ENCODE measurements at places on chromosomes 6 and 20.

- peak; percentile 92 for DNase-seq
Measured at GRCh38 chr6:158231551-158232315, 63.6 kb downstream of the GTF2H5 start.

- DNase-seq, result no peak
Measured at GRCh38 chr6:20778459-20778858, 244.2 kb downstream of the CDKAL1 start.

DNA sequence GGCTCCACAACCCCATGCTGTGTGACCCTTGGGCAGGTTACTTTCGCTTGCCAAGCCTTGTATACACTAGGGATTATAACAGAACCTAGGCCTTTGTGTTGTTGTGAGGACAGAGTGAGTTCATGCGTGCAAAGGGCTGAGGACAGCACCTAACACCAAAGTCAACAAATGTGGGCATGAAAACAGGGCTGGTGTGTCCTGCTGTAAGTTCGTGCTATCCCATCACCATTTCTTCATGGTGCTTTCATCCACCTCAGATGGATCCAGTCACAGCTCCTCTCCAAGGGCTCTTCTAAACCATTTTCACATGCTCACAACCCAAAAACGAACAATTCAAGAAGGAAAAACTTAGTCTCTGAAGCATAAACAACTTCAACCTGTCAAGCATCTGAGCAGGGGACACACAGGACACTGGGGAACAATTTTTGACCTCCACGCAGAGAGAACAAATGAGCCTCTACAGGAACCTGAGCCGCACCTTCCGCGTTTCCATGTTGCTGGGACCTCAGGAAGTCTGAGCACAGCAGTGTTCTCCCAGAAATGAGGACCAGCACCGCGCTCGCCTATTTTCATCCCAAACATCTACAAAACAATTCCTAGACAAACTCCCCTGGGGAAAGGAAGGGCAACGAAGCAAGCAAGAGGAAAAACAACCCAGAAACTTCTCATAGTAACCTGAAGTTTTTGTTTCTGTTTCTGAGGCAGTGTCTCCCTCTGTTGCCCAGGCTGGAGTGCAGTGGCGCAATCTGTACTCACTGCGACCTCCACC, 3.1 kb downstream of the LRP11 start:
- no peak for DNase-seq

- DNase-seq, result no peak
Measured at GRCh38 chr20:31934968-31935764, 16.7 kb downstream of the PDRG1 start.

DNA sequence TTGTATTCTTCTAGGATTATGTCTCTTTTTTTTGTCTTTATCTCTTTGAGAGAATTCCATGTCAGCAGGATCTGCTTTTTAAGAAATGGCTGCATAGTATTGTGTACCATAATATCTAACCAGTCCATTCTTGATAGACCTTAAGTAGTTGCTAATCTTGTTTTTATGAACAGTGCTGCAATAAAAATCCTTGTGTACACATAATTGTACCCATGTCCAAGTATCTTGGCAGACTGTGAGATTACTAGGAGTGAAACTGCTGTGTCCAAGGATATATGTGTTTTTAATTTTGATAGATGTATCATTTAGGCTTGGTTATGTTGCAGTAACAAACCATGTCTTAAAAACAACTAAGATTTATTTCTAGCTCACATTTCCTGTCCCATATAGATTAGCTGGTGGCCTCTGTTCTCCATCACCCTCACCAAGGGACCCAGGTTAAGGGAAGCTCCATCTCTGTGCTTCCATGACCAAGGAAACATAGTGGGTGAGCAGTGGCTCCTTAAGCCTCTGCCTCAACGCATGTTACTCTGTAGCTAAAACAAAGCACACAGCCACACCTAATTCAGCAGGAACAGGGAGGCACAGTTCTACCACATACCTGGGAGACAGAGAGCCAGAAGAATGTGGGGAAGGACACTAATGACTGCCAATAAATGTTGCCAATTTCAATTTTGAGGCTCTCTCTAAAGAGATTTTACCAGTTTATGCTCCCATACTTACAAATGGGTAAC, 12.1 kb upstream of the SUMO4 start:
- no peak for DNase-seq

GRCh38 chr6:102660303-102660702, 1266.8 kb downstream of the GRIK2 start:
- DNase-seq, result no peak

DNA sequence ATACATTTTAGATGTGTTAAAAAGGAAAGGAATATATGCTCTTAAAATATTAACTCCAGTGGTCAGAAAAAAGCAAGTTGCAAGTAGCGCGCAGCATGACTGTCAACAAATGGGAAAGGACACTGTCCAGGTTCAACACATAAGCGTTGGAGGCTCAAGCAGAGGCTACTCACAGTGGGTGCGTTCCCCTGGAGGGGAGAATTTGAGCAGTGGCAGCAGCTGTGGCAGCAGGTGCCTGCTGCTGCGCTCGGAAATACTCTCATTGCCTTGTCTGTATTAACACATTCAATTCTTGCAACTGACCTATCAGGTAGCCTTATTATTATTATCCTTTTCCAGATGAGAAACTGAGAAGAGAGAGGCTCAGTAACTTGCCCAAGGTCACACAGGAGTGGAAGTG, 21.9 kb upstream of the CCN6 start:
- no peak for DNase-seq

DNA sequence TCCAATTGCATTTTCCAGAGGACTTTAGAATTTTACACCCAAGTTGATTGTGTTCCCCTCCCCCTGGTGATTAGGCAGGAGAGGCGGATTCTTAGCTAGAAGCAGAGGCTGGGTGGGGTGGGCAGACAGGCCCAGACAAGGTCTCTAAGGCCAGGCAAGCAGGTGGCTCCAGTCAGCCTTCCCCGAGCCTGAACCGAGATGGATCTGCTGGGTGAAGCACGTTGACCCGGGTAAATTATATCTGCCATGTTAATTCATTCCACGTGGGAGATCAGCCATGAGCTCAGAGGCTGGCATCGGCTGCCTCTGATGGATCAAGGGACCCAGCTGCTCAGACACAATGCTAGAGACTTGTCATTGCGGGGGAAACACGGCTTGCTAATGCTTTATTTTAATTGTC, 159.5 kb upstream of the MAFB start:
- no peak for DNase-seq

DNA sequence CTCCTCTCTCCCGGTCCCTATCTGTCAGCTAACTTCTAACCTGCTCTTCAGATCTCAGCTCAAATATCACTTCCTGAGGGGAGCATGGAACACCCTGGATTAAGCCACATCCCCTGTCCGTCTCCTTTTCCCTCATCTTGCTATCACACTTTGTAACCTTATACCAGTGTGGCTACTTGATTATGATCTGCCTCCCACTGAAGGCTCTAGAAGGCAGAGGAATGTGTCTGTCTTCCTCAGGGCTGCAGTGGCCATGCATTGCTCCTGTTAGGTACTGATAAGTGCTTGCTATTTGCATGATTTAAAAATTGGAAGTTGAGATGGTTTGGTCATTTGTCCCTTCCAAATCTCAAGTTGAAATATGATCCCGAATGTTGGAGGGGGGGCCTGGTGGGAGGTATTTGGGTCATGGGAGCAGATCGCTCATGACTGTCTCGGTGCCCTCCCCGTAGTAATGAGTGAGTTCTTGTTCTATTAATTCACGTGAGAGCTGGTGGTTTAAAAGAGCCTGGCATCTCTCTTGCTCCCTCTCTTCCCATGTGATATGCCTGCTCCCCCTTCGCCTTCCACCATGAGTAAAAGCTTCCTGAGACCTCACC, 71.4 kb downstream of the PLCB4 start:
- DNase-seq, result no peak

- DNase-seq, result no peak
Measured at GRCh38 chr6:159229651-159230051, 60.5 kb downstream of the FNDC1 start.

DNA sequence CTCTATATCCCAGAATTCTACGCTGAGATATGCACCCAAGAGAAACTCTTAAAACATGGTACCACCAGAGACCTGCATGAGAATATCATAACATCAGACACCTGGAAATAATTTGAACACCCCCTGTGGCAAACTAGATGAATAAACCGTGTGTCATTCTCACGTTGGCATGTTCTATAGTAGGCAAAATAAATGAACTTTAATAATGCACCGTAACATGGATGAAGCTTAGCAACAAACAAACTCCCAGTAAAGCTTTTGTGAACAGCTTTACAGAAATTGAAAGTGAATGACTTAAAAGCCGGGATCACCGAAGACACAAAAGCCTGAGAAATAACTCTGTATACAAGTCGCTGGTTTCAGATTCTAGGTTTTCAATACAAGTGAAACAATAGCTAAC, 1166.8 kb upstream of the CITED2 start:
- DNase-seq, result no peak

- DNase-seq, result no peak
Measured at GRCh38 chr20:63492982-63493381, 5.9 kb downstream of the EEF1A2 start.

DNA sequence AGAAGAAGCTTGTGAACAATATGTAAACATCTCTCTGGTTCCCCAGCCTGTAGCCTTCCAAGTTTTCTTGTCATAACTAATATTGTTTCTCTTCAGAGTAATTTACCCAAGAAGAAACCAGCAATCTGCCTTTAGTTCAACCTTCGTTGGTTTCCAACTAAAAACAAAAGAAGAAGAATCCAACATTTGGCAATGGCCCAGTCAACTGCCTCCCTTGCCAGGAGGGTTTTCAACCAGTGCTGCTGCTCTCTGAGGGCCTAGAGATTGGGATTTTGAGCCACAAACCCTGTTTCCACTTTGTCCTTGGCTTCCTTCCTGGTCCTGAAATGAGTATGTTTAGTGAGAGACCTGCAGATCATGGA, 395.8 kb upstream of the CNR1 start:
- no peak for DNase-seq

GRCh38 chr6:1606780-1607515, 2.8 kb upstream of the FOXC1 start:
- DNase-seq, result no peak

- no peak for DNase-seq
Measured at GRCh38 chr6:78505178-78505577, 362.2 kb upstream of the IRAK1BP1 start.

- no peak for DNase-seq
Measured at GRCh38 chr6:161162722-161163121, 111.1 kb downstream of the AGPAT4 start.

DNA sequence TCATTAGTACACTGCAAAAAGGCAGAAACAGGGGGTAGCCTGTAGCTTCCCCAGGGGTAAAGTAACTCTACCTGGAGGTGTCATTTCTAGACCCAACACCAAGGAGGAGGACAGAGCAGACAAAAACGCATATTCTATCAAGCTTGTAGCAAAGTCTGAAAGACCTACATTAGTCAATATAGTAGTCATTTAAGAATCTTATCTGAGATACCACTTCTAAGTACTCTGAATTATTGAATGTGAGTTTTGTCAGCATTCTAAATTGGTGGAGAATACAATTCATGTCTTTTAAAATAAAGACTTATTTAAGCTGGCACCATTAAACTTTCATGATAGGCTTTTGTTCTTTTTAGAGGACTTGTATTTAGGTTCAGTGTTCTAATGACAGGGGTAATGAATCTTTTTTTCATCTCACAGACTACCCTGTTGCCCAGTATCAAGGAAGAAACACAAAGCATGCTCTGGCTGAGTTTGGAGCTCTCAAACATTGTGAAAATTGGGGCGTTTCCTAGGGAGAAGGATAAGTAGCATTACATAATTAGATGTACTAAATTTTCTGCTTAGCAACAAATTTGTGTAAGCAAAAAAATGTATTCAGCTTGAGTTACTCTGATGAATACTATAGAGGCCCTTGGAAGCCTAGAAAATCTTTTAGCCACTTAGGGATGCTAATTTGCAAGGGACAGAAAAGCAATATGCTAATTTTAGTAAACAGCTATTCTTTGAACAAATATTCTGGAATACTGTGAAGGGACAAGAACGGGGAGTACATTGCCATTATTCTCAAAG, 255.4 kb upstream of the HSF2 start:
- no peak for DNase-seq

DNA sequence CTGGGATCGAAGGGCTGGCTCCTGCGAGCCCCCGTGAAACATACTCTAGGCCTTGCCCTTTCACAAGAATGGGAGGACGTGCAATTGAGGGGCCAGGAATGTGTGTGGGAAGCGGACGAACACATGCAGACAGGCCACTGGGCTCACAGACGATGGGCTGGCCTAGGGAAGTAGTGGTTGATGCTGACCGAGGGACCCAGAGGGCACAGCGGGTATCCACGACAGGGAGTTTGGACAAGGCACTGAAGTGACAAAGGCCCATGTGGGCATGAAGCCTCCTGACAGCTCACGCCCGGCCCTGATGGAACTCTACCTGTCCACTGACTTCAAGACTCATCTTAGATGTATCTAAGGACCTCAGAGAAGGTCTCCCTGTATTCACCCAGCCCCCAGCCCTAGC, 52.2 kb downstream of the MYH7B start:
- no peak for DNase-seq

DNA sequence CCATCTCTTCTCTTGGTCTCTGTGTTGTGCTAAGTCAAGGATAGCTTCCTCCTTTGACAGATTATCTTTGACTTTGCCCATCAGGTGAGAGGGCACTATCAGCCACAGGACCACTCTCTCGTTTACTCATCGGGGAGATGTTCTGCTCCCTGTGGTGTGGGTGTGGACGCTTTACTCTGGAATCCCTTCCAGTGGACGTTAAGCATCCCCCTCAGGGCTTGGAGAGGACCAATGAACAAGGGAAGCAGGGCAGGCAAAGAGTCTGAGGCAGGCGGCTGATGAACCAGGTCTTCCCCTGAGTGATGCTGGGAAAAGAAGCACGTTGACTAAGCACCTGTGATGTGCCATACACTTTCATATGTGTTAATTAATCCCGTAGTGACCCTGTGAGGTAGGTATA, 21.0 kb upstream of the RNF24 start:
- DNase-seq, result no peak

- DNase-seq, result no peak
Measured at GRCh38 chr6:166361077-166361429, 18.7 kb upstream of the SFT2D1 start.

DNA sequence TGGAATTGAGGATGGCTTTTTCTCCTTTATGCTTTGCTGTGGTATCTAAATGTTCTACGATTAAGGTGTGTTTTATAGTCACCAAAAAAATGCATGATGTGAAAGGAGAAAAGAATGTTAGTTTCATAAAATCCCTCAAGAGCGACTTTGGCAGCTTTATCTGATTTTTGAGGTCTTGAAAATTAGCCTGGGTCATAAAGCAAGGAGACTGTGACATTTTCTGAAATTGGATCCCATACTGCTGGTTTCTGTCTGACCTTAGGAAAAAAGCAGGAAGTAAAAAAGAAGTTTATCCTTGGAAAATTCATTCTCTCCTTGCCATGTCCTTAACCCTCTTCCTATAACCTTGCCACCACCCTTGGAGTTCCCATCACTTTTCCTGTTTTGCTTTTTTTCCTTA, 525.3 kb downstream of the CD83 start:
- no peak for DNase-seq
